AG09319 (cell line): ENCODE measurements at places on chromosomes 4 and X.

DNA sequence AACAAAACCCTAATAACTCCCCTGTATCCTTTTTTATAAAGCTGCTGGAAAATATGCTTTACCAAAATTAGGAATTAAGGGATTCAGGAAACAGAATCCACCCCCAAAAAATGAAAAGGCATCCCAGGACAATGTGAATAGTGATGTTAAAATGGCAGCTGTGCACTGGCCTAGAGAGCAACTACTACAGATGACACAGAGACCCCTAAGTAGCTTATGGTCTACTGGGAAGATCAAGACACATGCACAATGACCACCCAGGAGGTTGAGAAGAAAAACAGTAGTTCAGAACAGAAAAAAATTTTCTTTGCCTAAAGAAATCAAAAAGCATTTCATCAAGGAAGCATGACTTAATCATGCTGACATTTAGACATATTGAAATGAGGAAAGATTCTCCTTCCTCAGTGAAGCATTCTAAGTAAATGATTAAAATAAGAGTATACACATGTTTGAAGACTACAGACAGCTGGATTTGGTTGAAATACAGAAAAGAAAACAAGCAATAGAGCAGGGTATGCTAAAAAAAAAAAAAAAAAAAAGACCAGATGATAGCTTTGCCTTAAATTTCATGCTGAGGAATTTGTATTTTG lies 117.3 kb downstream of the WDFY3 start:
- peak; percentile 34 for DNase-seq

- no peak for DNase-seq
Observed at GRCh38 chr4:75786526-75786925, 62.1 kb downstream of the USO1 start.

GRCh38 chrX:54423161-54423888 lies 16.9 kb upstream of the TSR2 start:
- DNase-seq: no peak

DNA sequence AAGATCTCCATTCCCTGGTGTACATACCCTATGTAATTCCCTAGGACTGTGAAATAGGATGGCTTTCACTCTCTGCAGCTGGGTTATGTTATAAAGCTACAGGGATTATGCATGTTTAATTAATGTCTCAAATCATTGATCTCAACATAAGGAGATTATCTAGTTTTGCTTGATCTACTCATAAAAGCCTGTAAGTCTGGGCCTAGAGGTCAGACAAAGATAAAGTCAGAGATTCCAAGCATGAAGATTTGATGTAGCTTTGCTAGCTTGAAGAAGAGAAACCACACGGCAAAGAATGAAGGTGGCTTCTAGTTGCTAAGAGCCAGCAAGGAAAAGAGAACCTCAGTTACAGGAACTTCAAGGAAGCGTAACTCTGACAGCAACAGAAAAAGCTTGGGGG lies 456.9 kb downstream of the CCSER1 start:
- no peak for DNase-seq

GRCh38 chrX:11764602-11765067 lies 6.6 kb downstream of the MSL3 start:
- DNase-seq: no peak

GRCh38 chr4:53702334-53703266 lies 111.3 kb upstream of the LNX1 start:
- DNase-seq: peak; percentile 54

DNA sequence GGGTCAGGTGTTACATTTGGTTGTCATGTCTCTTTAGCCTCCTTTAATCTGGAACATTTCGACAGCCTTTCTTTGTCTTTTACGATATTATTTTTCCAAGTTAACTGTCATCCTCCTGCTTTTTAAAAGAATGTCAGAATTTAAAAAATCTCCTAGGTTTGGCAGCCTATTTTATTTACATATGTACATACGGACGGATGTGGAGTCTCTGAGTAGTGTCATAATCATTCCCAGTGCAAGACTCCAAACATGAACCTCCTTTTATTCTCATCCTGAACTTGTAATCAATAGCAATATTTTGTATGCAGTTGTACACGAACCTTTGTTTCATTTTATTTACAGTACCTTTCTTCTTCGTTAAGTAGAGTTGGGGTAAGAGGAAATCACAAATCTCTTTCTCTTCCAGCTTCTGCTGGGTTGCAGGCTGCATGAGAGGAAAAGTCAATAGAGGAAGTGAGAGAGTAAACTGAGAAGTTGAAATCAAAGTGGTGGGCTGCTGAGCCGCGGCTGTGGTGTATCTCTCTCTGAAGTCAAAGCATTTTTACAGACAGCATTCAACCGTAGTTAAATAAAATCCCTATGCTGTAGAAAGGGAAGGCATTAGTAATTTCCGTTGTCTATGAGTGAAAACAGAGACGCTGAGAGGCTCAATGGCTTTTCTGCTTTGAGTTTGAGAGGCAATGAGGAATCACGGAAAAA lies 53.9 kb upstream of the RPS6KA3 start:
- no peak for DNase-seq

- DNase-seq: no peak
Observed at GRCh38 chr4:10656988-10657387, 27.6 kb downstream of the CLNK start.

DNA sequence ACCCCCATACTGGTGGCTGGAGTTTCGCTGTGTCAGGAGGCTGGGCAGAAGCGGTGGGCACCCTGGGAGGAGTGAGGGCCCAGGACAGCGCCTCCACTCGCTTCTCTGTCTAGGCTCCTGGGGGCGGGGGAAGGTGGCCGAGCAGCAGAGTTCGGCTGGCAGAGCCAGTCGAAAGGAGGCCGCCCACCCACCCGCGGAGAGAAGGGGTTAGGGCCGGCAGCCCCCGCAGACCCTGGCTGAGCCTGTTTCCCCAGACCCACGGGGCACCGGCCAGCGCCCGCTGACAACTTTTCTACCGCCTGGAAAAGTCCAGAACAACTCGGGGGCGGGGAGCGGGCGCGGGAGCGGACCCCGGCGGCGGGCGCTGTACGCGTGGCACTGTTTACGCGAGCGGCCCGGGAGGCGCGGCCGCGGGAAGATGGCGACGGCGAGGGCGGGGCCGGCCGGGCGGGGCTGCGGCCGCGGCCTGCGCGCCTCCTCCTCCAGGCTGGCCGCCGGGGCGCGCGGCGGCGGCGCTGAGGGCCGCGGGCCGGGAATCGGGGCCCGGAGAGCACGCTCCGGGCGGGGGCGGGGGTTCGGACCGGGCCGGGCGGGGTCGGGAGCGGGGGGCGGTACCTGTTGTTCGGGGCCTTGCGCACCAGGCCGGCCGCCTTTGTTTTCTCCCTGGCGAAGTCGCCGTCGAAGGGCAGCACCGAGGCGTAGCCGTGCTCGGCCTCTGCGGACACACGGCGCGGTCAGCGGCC lies 628 bp downstream of the MXD4 start:
- DNase-seq: no peak

DNA sequence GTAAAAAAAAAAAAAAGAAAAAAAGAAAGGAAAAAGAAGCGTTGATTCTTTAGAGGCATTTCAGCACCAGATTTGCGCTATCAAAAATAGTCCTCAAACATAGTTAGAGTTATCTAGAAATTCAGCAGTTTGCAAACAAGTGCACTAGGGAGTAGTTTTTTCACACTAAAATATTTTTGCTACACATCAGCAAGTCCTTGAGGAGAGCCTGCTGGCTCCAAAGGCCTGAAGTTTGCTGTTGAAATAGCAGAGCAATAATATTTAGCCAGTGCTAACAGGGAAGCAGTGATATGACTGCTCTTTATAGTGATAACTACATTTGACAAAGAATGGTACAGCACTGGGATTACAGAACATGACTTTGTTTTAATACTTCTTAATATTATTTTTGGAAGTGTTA lies 472.2 kb downstream of the PCDH7 start:
- no peak for DNase-seq

DNA sequence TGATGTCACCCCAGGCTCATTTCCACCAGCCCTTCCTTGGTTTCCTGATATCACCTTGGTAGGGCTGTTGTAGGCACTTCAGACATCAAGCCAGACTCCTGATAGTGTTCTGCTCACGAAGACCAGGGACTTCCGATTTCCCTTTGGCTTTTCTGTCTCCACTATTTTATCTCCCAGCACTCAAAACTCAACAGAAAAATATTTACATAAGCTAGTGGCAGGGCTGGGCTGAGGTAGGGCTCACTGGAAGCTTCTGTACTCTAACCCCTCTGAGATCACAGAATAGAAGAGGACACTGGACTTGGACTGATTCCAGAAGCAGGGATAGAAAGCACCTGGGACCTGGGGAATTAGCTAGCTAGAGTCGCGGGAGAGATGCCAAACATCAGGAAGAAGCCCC lies 34.4 kb upstream of the EFNB1 start:
- DNase-seq: no peak

DNA sequence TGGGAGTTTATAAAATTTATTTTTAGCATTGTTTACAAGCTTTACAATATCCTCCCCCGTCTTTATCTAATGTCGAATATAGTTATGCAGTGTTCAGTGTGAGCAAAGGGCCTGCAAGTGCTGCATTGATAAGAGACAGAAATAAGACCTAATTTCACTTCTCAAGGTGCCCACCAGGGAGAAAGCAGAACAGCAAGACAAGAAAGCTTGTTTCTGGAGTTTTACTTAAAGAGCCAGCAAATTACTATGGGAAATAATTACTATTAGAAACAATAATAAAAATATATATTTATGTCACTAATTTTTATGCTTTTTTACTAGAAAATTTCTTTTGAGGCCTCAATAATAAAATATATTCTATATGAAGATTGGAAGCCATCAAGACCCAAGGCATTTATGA lies 2677.7 kb downstream of the ARAP2 start:
- no peak for DNase-seq

DNA sequence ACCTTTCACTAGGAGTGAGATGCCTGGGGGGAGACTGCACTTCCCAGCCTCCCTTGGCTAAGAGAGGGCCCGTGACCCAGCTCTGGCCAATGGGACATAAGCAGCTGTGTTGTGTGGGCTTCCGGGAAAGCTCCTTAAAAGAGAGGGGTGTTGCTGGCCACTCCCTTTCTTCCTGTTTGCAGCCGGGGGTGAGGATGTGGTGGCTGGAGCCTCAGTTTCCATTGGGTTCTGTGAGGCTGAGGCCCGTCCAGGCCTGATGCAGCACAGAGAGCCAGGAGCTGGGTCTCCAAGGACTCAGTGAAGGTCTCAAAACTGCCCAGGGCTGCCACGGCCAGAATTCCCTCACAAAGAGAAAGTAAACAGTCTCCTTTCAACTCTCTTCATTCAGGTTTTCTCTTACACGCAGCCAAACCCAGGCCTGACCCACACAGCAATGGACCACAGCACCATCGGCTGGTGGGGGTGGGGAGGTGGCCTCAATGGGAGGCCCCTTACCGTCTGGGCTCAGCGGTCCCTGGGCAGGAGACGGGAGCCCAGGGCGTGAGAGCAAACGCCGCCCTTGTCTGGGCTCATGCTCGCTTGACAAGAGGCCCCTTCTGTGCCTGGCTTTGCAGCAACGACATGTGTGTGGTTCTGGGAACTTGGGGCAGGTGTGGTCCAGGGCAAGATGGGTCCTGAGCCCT lies 6.6 kb downstream of the NKX1-1 start:
- DNase-seq: no peak

GRCh38 chrX:4240541-4241194 lies 527.2 kb upstream of the PRKX start:
- no peak for DNase-seq
